ENCODE measurements at places on chromosomes 12 and 14. TPM values are rescaled to one million over a fixed set of nuclear protein-coding genes. Genes with fewer than 3 reads are reported as not detected.

The C14orf180 gene
- total RNA-seq: not detected

The CLEC7A gene
- total RNA-seq: 16.2 TPM

The EFS gene
- 59.3 TPM for total RNA-seq

The INSM2 gene
- 0.12 TPM for total RNA-seq

The TAS2R31 gene
- 4.3 TPM for total RNA-seq

The DPPA3 gene
- not detected for total RNA-seq

The KRT5 gene
- 13.0 TPM for total RNA-seq

The DNAL1 gene
- 7.1 TPM for total RNA-seq

The FOXN4 gene
- total RNA-seq: 2.0 TPM

The ARF3 gene
- total RNA-seq: 168 TPM

The KRR1 gene
- total RNA-seq: 66.9 TPM

The TTC9 gene
- total RNA-seq: 14.9 TPM

The TPPP2 gene
- not detected for total RNA-seq

The VSX2 gene
- not detected for total RNA-seq

The DCAF11 gene
- total RNA-seq: 65.0 TPM

The TEX52 gene
- total RNA-seq: not detected

The EML5 gene
- total RNA-seq: 2.6 TPM

The TMEM132C gene
- 61.8 TPM for total RNA-seq

The C3AR1 gene
- not detected for total RNA-seq

The PEBP1 gene
- 326 TPM for total RNA-seq

The ANP32D gene
- not detected for total RNA-seq

The TAS2R42 gene
- not detected for total RNA-seq

The HOXC10 gene
- total RNA-seq: not detected

The CLBA1 gene
- 16.2 TPM for total RNA-seq

The RBM25 gene
- 77.9 TPM for total RNA-seq

The MPHOSPH9 gene
- 15.1 TPM for total RNA-seq

The RPGRIP1 gene
- 0.19 TPM for total RNA-seq

The COL2A1 gene
- total RNA-seq: 227 TPM

The SUSD6 gene
- 78.9 TPM for total RNA-seq

The ENDOU gene
- total RNA-seq: 3.7 TPM

The APOF gene
- total RNA-seq: not detected

The ZC3H14 gene
- total RNA-seq: 58.5 TPM

The PIK3C2G gene
- total RNA-seq: 8.4 TPM

The CDCA3 gene
- total RNA-seq: 31.7 TPM

The WNT5B gene
- total RNA-seq: 11.3 TPM
